ENCODE measurements at places on chromosomes 2 and 18. TPM values are rescaled to one million over a fixed set of nuclear protein-coding genes. Genes with fewer than 3 reads are reported as not detected.

GRCh38 chr18:681985-682384 lies 24.5 kb downstream of the TYMS start:
- H3K27ac ChIP-seq: no peak overlapping the region
- DNase-seq: no peak
- H3K27me3 ChIP-seq: no peaks in the 10 kb centered on the region
- peaks cover 56% of the 10 kb centered on the region for H3K36me3 ChIP-seq

GRCh38 chr2:38409156-38410102 lies 32.4 kb upstream of the ATL2 start:
- no peak for DNase-seq
- H3K27ac ChIP-seq: no peak overlapping the region
- H3K27me3 ChIP-seq: no peaks in the 10 kb centered on the region
- no peaks in the 10 kb centered on the region for H3K36me3 ChIP-seq
- no peaks in the 10 kb centered on the region for H3K4me1 ChIP-seq
- no peak overlapping the region for H3K4me3 ChIP-seq

DNA sequence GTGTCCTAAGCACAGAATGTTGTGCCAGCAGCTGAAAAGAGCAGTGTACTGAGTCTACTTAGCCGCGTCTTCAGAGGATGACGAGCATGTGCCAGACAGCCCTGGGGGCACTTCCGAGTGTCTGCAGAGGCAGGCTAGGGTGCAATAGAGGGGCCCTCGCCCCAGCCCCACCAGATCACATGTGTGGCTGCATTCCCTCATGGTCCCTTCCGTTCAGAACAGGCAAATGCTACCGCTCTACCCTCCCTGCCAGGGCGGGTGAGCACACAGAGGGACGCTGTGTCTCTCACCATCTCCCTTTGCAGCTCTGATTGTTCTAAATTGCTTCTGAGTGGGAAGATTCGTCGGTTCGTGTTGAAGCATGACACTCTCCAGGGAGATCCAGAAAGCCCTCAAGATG lies 212.2 kb upstream of the RAB12 start:
- no peak overlapping the region for H3K4me3 ChIP-seq
- H3K27ac ChIP-seq: no peak overlapping the region
- no peaks in the 10 kb centered on the region for H3K27me3 ChIP-seq
- no peaks in the 10 kb centered on the region for H3K4me1 ChIP-seq
- DNase-seq: no peak

NOSTRIN gene
- total RNA-seq: 3.7 TPM

DNA sequence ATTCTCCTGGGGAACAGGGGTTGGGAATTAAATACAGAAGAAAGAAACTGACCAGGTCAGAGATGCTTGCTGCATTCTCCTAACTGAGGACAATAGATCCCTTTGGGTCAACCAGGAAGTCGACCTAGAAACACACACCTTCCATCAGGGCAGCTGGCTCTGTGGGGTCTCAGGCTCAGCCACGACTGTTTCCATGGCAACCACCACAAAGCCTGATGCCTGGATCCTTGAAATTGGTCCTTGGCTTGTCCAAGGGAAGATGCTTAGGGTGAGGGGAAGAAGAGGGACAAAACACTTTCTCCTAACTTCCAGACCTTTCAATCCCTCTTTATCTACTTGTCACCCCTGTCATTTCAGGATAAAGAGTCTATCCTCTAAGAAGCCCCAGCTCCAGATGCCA lies 194.4 kb downstream of the ALK start:
- no peaks in the 10 kb centered on the region for H3K4me1 ChIP-seq
- no peak overlapping the region for H3K27ac ChIP-seq
- no peak for DNase-seq
- no peaks in the 10 kb centered on the region for H3K27me3 ChIP-seq
- H3K4me3 ChIP-seq: no peak overlapping the region
- H3K36me3 ChIP-seq: no peaks in the 10 kb centered on the region

ANKRD29 gene
- total RNA-seq: 7.3 TPM
